Stimulated activated CD4-positive, alpha-beta T cell treated with anti-CD3 and anti-CD28 coated beads, Interleukin-4, amount 100 ng/mL, for 1 hour (primary cell): ENCODE measurements at places on chromosomes 16 and 17.

DNA sequence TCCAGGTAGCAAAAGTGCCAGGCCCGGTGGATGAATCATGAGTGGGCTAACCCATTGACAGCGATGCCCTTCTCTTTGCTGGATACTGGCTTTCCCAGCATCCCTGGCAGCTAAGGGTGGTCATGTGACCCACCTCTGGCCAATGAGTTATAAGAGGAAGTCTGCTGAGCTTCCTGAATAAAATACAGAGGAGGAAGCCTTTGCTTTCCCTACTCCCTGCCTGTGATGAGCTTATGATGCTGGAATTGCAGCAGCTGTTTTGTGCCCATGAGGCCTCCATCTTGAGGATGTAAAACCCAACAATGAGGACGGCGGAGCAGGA is 15.0 kb upstream of the ATP2A3 start:
- no peak for DNase-seq

DNA sequence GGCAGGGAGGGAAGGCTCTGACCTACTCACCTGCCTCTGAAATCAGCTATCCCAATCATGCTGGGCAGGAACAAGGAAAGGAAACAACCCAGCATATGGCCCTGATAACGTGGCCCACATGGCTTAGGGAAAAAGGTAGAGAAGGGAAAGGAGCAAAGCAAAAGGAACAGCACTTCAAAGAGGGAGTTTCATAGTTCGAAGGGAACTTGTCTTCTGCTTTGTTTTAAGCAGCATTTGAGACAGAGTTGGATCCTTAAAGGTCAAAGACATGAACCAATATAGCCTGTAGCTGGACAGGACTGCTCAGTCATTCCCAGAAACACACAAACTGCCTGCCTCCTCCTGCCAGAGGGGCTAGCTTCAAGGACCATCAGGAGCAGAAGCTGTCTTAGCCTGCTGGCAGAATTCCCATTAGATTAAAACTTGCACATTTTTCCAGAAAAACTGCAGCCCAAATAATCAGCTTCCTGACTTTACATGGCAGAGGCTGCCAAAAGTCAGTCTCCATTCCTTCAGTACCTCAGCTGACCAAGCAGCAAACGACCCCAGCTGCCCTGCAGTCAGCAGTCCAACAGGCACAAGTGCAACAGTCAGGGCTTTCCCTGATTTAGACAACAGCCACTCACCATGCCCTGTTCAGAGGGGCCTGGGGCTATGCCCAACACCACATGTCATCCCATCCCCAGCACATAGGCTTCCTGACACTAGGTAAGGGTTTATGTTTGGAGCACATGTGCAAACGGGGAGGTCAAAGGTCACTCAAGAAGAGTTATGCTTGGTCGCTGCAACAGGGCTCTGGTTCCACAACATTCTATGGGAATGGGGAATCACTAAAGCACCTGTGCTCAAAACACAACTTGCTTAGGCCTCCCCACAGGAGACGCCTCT is 32.5 kb downstream of the RANBP10 start:
- DNase-seq, result no peak

- DNase-seq, result no peak
These were observed 356.9 kb downstream of the CA10 start for GRCh38 chr17:51801626-51802025.

DNA sequence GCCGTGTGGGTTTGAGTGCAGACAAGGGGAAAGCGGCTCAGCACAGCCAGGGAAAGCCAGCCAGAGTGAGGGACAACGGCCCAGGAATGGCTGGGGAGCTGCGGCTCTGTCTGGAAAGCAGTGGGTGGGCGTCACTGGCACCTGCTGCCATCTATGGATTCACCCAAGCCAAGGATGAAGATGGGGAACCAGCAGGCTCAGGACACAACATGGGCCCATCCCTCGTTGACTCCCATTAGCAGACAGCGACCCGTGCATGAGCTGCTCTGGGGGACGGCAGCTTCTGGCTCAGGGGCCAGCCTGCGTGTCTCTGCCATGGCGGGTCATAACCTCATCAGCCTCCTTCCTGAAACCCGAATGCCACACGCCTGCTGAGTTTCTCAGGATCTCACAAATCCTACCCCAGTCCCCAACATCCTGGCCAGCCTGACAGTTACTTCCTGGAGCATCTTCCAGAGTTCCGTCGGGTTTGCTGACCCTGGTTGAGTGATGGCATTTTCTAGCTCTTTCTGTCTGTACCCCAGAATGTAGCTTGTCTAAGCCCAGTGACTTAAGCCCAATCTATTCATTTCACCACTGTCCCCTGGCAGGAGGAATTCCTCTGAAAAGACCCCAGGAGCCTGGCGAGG is 50.7 kb downstream of the SLC7A5 start:
- no peak for DNase-seq

DNA sequence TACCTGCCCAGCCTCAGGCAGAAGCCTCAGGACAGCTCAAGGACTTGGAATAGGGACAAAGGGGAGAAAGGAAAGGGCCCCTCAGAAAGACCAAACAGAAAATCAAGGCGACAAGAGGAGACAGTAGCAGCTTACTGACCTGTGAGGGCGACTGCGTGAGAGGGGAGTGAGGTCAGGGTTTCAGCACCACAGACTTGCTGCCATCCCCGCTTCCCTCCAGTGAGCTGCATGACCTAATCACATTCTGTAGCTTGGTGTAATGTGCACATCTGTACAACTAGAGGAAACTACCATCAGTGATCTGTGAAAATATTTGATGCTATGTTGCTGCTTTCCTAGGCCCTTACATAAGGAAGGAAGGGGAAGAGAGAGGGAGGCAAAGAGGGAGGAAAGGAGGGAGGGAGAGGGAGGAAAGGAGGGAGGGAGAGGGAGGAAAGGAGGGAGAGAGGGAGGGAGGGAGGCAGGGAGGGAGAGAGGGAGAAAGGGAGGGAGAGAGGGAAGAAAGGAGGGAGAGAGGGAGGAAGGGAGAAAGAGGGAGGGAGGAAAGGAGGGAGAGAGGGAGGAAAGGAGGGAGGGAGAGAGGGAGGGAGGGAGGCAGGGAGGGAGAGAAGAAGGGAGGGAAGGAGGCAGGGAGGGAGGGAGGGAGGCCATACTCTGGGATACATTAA is 404.9 kb upstream of the CDH5 start:
- no peak for DNase-seq

- no peak for DNase-seq
These were observed 2.1 kb downstream of the MC1R start for GRCh38 chr16:89920723-89921122.

DNA sequence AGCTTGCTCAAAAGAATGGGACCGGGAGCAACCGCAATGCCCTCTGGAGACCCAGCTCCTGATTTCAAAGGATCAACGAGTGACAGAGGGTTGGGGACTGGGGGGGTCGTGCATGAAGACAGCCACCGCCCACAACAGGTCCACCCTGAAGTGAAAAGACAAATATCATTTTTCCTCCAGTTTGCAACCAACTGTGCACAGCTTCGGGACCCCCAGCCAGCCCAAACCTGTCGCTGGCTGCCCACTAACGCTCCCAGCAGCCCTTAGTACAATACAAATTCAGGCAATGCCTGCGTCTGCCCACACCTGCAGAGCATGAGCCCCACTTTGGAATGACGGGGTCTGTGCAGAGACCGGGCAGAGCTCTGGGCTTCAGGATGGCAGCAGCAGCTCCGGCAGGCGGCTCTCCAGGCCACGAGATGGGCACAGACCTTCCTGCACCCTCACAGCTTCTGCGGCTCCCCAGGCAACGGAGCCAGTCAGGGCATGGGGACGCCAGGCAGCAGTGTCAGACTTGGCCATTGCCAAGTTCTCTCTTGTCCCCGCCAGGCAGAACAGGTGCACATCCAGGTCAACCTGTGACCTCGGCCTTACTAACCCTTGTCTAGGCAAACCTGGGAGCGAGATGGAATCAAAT is 60.1 kb downstream of the TBC1D16 start:
- no peak for DNase-seq

GRCh38 chr16:83599789-83600462 is 207.9 kb upstream of the HSBP1 start:
- DNase-seq, result no peak

GRCh38 chr17:39738568-39738901 is 797 bp downstream of the GRB7 start:
- DNase-seq, result peak; percentile 53

- peak; percentile 69 for DNase-seq
These were observed 5.3 kb upstream of the WDR24 start for GRCh38 chr16:695355-696089.
